ENCODE measurements at places on chromosomes 2 and 18. TPM values are rescaled to one million over a fixed set of nuclear protein-coding genes. Genes with fewer than 3 reads are reported as not detected.

The RFTN2 gene
- polyA plus RNA-seq, result 0.65 TPM

The TGIF1 gene
- polyA plus RNA-seq, result 35.7 TPM

The NEU2 gene
- not detected for polyA plus RNA-seq

The GNAL gene
- polyA plus RNA-seq, result 1.3 TPM

The ATP6V1B1 gene
- not detected for polyA plus RNA-seq

The ALK gene
- not detected for polyA plus RNA-seq

The FBXO48 gene
- polyA plus RNA-seq, result 0.72 TPM

The TTN gene
- polyA plus RNA-seq, result 0.67 TPM

The IKZF2 gene
- 1.4 TPM for polyA plus RNA-seq
